Liver (tissue), 10 donors: ENCODE measurements at places on chromosomes 1 and 21.

DNA sequence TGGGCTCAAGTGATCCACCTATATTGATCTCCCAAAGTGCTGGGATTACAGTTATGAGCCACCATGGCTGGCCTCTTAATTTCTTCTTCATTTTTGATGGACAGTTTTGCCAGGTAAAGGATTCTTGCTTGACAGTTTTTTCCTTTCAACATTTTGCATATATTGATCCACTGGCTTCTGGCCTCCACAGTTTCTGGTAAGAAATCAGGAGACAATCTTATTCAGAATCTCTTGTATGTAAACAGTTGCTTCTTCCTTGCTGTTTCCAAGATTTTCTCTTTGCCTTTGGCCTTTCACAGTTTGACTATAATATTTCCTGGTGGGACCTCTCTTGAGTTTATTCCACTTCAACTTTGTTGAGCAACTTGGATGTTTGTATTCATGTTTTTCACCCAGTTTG, 20.1 kb upstream of the KLF18 start:
- H3K27me3 ChIP-seq = no peaks in the 10 kb centered on the region
- no peak overlapping the region for H3K27ac ChIP-seq
- no peak for DNase-seq

DNA sequence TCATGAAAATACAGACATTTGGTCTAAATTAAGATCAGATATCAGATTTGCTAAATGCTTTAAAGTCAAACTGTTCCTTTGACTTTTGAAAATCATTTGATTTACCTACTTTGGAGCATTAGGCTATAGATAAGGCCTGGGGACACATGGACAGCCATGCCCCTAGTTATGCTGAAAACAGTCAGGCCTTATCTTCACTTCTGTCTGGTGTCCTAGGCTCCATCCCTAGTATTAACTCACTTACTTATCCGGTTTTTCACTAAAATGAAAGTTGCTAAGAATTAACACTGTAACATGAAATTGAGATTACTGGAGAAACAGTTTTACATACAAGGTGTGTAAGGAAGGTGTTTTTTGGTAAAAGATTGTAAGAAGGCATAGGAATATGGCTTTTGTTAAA, 4.5 kb upstream of the CATSPERE start:
- H3K27ac ChIP-seq = no peak overlapping the region
- H3K4me3 ChIP-seq = no peak overlapping the region
- peaks cover 10% of the 10 kb centered on the region for H3K4me1 ChIP-seq
- no peak for DNase-seq
- no peaks in the 10 kb centered on the region for H3K36me3 ChIP-seq

- no peak for DNase-seq
- H3K4me3 ChIP-seq = no peak overlapping the region
- H3K4me1 ChIP-seq = peaks cover 9% of the 10 kb centered on the region
- H3K27ac ChIP-seq = peak overlapping the region; percentile 82
- H3K36me3 ChIP-seq = no peaks in the 10 kb centered on the region
- H3K27me3 ChIP-seq = no peaks in the 10 kb centered on the region
Observed at GRCh38 chr1:206575165-206575893, 36.9 kb downstream of the EIF2D start.

- no peak overlapping the region for H3K4me3 ChIP-seq
- H3K27me3 ChIP-seq = no peaks in the 10 kb centered on the region
- H3K36me3 ChIP-seq = no peaks in the 10 kb centered on the region
- no peak for DNase-seq
- H3K27ac ChIP-seq = no peak overlapping the region
Observed at GRCh38 chr21:43937891-43938309, 72.9 kb downstream of the AGPAT3 start.

- H3K27ac ChIP-seq = no peak overlapping the region
- no peak for DNase-seq
- no peak overlapping the region for H3K4me3 ChIP-seq
- peaks cover 4% of the 10 kb centered on the region for H3K27me3 ChIP-seq
- H3K4me1 ChIP-seq = no peaks in the 10 kb centered on the region
Observed at GRCh38 chr1:36851087-36851486, 183.2 kb downstream of the GRIK3 start.
